ENCODE measurements at places on chromosomes 3 and 15.
A peak's percentile ranks its signal among the peaks of the same experiment; 100 is the strongest.

DNA sequence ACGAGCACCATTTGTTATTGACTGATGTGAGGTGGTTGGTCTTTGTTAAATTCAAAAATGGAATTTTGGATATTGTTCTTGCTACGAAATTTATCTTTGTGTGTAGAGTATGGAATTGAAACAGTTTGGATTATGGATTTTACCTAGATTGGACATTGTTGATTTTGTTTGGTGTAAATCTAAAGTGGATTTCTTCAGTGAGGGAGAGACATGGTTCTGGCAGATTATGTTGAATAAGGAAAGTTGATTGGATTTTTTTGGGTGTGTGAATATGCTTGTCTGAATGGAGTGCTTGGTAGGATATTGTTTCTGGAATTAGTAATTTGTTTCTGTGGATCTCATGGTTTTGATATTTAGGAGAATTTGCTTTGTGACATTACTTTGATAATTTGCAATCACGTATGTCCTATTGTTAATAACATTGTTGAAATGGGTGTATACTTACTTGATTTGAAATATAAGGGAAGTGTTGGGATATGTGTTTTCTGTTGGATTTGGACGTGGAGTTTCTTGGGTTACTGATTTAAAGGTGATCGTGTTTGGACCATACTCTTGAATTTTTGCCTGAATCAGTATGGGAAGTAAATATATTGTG lies 1.0 kb upstream of the CHD2 start:
- no peak for DNase-seq

- DNase-seq, result no peak
These were observed 24.4 kb downstream of the TP63 start for GRCh38 chr3:189655617-189656016.

DNA sequence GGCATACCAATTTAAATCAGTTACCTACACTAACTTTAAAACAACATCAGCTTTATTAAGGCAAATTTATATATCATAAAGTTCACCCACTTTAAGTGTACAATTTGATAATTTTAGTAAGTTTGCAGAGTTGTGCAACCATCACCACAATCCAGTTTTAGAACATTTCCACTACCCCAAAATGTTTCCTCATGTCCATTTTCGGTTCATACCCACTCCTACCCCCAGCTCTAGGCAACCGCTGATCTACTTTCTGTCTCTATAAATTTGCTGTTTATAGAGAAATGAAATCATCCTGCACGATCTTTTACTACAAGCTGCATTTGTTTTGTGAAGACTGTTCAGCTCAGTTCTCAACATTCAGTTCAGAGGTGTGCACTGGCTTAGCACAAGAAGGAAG lies 31.5 kb upstream of the FAM81A start:
- no peak for DNase-seq

DNA sequence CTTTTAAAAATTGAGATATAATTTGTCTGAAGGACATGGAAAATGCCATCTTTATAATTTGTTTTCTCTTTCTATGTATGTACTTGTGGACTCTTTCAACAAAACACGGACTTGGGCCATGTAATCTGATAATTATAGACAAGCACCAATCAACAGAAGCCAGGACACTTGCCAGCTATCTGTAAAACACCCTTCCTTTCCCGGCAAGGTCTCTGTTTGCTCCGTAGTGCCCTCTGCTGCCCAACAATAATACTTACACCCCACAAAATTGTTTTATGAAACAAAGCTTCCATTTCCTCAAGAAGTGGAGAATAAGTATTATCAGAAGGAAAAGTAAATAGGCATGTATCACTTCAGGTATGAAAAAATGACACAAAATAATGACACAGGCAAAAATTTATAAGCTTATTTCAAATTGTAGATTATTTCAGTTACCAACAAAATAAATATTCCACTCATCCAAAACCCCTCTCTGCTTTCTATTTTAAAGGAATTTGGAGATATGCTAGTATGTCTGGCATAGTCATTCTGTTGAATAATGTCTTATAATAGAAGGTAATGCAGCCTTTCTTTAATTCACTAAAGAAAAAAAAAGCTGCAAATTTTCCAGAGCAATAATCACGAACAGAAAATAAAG lies 32.8 kb downstream of the MYH15 start:
- DNase-seq, result peak; percentile 63

- no peak for DNase-seq
These were observed 244.5 kb downstream of the OCA2 start for GRCh38 chr15:27854601-27855000.

DNA sequence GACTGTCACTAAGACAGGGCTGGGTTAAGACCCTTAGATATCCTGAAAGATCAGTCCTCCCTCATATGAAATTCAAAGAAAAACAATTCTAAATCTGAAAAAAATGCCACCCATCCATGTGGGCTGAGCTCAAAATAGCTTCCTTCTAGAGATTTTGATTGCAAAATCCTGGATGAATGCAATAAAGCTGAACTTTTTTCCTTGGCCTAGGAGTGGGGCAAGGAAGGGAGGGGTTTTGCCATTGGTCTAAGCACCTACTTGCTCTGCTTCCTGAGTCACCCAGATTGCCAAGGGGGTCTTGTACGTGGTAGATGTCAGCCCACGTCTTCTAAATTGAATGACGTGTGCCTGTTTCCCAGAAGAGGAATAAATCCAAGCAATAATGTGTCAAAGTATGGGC lies 15.3 kb upstream of the SMAD3 start:
- no peak for DNase-seq

DNA sequence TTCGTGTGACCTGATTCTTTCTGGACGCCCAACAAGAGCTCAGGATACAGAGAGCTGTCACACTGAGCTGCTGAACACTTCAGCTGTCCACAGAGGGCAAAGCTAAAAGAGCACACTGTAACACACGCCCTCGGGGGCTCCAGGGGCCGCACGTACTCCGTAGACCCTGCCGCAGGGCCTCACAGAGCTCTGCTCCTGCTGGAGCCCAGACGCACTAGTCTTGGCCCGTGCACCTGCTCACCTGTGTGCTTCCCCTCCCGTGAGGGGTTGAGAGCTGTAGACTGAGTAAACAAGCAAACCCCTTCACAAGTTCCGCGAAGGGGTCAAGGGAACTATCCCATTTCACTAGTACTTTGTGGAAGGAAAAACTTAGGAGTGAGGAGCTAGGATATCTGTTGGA lies 30.7 kb upstream of the TUSC7 start:
- no peak for DNase-seq

DNA sequence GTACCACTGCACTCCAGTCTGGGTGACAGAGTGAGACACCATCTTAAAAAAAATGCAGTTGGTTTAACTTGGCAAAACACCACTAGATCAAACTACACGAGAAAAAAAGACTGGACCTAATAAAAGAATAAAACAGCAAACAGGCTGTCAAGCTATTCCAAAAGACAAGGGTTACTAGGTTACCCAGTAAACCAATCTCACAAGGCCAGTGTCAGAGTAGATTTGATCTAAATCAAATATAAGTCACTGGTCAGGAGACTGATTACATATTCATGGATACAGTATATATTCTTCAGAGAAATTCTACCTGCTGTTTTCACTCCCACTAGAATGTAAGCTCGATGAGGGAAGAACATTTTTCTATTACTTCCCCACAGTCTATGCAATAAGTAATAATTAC lies 2.5 kb upstream of the GANC start:
- DNase-seq, result no peak

GRCh38 chr3:53257465-53257864 lies 1.6 kb upstream of the TKT start:
- no peak for DNase-seq

DNA sequence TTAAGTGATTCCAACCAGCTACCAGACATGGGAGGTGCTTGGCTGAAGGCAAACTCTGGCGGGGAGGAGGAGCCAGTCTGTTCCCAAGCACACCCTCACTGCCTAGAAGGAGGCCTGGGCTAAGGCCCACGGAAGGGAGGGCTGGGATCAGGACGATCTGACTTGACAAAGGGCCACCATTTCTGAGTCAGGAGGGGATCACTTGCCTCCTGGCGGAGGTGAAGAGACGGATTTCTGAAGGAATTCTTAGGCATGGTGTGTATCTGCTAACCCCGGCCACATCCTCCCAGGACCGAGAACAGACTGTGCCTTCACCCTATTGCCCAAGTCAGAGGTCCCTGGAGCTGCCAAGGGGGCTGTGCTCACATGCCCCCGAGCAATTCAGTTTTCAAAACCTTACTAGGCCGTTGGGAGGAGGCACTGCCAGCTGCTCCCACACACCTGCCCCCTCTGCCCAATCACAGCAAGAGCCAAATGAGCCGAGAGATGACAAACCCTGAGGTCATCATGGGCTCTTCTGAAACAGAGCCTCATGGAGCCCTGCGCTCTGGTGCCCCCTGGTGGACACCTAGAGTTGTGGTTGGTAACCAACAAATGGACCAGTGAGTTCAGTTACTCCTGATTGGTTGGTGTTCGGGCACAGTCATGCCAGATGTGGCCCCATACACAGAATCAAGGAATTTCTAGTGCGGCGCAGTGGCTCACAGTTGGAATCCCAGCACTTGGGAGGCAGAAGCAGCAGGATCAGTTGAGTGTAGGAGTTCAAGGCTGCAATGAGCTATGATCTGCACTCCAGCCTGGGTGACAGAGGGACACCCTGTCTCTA lies 6.5 kb upstream of the TNK2 start:
- DNase-seq, result peak; percentile 92

DNA sequence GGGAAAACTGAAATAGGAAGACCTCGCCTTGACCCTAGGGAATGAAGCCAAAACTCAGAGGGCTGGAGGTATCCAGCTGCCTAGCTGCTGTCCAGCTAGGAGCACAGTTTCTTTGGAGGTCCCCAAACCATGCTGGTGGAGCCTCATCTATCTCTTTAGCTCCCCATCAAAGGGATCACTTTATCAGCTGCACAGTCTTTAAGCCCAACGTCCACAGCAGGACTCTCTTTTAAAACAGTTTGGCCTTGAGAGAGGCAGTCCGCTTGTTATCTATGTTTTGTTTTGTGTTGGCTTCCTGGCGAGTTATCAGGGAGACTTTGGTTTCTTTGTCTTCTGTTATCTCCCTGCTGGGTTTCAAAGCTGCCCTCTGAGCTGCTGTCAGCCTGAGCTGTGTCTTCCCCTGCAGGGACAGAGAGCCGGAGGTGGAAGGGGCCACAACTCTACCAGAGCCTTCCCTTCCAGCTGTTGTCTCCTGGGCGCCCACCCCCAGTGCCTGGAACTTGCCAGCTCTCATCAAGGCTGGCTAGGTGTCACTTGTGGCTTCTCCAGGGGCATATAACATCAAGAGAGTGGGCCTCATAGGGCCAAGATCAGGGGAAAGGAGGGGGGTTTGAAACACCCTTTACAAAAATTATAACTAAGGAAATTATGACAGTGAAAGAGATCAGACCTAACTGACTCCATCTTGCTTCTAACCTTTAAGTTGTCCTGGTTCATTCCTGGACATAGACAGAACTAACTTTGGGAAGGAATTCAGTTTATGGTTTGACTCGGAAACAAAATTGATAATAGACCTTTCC lies 61.4 kb upstream of the C15orf39 start:
- no peak for DNase-seq

- no peak for DNase-seq
These were observed 52.6 kb downstream of the MECOM start for GRCh38 chr3:169610888-169611291.

GRCh38 chr3:188854772-188855149 lies 317.0 kb upstream of the TPRG1 start:
- no peak for DNase-seq

DNA sequence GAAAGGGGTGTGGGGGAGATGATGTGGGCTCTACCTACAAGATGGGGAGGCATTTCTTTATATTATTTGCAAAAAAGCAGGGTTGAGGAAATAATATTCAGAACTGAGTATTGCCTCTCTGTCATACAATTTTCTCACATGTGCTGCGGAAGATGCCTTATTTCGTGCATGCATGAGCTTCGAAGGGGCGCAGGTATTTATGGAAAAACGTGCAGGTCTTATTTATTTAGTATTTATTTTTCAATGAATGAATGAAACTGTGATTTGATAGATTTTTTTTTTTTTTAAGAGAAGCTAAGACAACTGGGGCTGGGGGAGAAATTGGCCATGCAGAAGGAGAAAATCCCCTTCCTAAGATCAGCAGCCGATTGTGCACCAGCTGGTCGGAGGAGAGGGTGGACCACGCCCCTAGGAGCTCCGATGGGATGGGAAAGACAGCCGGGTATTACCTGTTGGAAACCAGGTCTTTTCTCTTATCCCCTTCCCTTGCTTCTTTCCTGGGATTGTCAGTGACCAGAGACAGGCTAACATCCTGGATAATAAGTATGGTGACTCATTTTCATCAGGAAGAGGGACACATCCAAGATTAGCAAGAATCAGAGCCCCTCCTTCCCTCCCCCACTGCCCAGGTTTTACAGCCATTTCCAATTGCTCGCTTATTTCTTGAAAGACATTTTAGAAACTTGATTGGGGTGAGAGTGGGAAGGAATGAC lies 875 bp downstream of the GAP43 start:
- no peak for DNase-seq

- DNase-seq, result no peak
These were observed 135.6 kb downstream of the OPA1 start for GRCh38 chr3:193728429-193729087.

GRCh38 chr3:55624238-55624637 lies 137.1 kb upstream of the WNT5A start:
- DNase-seq, result peak; percentile 42

GRCh38 chr15:101568821-101569555 lies 79.5 kb upstream of the PCSK6 start:
- no peak for DNase-seq

- no peak for DNase-seq
These were observed 67.2 kb downstream of the CRTC3 start for GRCh38 chr15:90596943-90597342.

DNA sequence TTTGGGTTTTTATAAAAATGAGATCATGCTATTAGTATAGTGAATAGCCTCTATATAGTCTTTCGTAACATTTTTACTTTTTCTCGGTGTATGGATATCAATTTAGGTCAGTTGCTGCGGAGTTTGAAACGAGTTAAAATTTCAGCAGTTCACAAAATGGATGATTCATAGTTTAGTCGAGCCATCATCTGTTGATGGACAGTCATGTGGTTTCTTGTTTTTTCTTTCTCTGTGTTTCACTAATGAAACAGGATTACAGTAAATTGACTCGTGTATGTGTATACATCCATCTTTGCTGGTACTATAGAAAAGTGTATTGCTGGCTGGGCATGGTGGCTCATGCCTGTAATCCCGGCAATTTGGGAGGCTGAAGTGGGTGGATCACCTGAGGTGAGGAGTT lies 106.8 kb downstream of the IGF1R start:
- no peak for DNase-seq

DNA sequence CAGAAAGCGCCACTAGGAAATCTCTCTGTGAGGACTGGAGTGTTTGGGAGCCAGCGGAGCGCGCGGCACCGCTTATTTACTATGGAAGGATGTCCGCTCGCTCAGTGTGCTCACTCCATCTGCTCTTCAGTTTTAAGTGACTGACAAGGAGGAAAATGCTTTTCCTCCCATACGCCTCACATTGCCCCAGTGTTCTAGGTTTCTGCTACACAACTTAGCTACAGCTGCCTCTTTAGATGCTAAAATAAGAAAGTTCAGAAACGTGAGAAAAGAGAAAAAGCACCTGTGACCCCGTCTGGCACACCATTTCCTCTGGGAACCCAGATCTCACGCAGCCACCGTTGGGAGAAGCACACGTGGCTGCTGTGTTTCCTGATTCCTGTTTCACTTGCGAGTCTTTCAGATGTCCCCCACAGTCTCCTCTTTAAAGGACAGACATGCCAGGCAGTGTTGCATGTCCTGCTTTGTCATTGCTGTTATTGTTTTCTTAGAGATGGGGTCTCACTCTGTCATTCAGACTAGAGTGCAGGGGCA lies 11.7 kb upstream of the MUSTN1 start:
- DNase-seq, result no peak

GRCh38 chr15:73681856-73682599 lies 2.2 kb upstream of the CD276 start:
- no peak for DNase-seq

- no peak for DNase-seq
These were observed 54.9 kb downstream of the CYP11A1 start for GRCh38 chr15:74312445-74313007.

GRCh38 chr3:99862208-99862607 lies 44.5 kb downstream of the CMSS1 start:
- DNase-seq, result peak; percentile 67

Measured in urothelium cell line (cell line).